ENCODE measurements at places on chromosomes 7 and 10.
A peak's percentile ranks its signal among the peaks of the same experiment; 100 is the strongest.

- no peak for DNase-seq
Observed at GRCh38 chr10:22832066-22832602, 95.7 kb upstream of the ARMC3 start.

GRCh38 chr7:134847851-134848588, 68.6 kb downstream of the CALD1 start:
- no peak for DNase-seq

DNA sequence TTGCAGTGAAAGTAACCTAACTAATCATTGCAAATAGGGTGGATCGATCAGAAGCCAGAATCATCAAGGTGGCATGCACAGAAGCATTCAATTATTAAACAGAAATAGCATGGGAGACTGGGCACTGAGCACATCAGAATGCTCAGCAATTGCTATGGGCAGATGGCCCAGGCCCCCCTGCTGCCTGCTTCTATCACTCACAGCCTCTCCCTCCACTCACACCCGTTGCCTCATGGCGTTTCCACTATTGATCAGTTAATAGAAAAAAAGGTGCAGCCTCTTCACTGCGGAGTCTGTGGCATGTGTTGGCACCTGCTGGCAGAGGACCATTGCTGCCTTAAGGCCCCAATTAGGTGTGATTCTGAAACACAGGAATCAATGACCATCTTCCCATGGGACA, 11.2 kb upstream of the HTR5A start:
- DNase-seq = no peak

DNA sequence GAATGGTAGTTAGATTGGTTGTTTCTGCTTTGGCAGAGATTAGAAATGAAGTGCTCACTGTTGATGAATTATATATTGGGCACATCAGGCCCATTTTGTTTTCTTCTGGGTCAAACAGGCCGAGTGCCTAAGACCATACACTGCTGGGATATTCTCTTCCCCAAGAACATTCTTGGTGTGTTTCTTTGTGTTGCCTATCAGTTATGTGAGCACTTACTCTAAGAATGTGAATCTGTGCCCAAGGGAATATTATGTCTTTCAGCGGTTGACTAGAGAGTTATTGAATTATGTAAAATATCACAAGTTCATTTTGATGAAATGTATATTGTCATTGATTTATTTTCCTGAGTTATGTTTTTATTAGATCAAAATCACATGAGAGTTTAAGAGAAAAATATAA, 255.5 kb upstream of the SMIM30 start:
- DNase-seq = no peak

DNA sequence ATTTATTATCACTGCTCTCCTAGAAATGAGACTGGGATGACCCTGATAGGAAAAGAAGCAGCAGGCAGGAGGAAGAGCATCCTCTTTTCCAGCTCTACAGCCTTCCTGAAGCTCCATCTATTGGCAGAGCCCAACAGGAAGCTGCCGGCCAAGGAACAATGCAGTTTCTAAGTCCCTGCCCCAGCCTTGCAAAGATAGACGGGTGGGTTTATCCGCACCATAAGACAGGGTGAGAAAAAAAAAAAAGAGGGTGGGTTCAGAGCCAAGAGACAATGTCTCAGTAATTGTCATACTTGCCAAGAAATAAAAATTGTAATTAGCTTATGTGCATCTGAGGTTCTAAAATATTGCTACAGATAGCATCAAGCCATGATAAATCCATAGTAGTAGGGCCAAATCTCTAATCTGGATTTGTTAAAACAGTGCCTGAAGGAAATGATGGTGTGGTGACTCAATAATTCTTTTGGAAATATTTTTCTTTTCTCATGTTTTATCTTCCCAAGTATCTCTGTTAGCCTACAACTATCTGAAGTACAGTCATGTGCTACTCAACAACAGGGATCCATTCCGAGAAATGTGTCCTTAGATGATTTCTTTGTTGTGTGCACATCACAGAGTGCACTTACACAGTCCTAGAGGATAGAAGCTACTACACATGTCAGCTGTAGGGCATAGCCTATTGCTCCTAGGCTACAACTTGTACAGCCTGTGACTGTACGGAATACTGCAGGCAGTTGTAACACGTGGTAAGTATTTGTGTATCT, 242.9 kb upstream of the CXCL12 start:
- DNase-seq = no peak

- no peak for DNase-seq
Observed at GRCh38 chr7:134366481-134366880, 49.8 kb upstream of the SLC35B4 start.

DNA sequence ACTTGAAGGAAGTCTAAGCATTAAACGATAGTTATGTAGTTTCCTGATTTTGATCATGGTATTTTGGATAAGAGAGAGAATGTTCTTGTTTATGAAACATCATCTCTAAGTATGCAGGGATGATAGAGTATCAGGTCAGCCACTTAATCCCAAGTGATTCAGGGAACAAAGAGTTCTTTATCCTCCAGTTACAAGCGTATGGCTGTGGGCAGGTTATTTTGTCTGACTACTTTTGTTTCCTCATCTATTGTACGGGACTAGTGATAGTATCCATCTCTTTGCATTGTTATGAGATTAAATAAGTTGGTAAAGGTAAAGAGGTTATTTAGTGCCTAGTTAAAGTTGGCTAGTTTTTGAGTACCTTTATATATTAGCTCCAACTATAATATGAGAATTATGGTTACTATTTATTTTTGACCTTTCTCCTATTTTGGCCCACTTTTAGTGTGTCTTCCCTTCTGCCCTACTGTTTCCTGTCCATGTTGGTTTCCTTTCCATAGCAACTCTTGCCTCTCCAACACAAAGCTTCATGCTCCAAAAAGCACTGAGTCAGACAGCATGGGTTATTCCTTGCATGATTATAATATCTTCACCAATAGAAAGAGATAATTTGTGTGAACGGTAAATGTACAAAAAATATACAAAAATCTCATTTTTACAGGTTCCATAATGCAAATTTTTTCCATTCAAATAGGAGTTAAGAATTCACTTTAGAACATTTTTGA, 65.4 kb downstream of the SP8 start:
- no peak for DNase-seq

DNA sequence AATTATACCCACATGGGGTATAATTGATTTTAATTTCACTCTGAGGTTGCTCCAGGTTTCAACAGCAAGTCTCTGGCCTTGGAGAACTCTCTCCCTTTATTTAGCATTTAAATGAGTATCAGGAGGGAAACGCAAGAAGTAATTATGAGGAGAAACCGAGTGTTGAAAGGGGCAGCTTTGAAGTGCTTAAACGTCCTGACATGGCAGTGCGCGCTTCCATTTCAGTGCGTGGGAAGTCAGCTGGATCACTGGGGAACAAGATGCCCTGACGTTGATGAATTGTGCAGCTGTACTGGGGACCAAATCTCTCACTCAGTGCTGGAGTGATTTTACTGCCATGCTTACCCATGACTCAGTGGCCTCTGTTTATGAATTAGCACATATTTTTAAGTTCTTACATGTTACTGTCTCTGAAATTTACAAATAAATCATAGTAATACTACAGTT, 106.0 kb upstream of the PRR15 start:
- DNase-seq = no peak

GRCh38 chr7:82961240-82961639, 201.4 kb downstream of the PCLO start:
- DNase-seq = no peak

DNA sequence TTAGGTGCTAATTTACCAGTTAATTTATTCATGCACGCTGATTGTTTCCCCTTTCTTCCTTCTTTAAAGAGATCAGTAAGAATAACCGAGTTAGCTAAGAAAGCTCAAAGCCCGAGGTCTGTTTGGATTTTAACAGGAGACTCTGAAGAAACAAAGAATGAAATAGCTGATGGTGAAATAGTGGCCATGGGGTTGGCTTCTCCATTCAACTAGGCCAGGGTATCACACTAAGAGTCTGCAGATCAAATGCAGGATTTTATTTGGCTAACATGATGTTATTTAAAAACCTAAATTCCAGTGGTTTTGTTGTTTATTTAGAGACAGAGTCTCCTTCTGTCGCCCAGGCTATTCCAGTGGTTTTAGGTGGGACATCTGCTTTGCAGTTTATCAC, 65.2 kb upstream of the SYPL1 start:
- DNase-seq = no peak

DNA sequence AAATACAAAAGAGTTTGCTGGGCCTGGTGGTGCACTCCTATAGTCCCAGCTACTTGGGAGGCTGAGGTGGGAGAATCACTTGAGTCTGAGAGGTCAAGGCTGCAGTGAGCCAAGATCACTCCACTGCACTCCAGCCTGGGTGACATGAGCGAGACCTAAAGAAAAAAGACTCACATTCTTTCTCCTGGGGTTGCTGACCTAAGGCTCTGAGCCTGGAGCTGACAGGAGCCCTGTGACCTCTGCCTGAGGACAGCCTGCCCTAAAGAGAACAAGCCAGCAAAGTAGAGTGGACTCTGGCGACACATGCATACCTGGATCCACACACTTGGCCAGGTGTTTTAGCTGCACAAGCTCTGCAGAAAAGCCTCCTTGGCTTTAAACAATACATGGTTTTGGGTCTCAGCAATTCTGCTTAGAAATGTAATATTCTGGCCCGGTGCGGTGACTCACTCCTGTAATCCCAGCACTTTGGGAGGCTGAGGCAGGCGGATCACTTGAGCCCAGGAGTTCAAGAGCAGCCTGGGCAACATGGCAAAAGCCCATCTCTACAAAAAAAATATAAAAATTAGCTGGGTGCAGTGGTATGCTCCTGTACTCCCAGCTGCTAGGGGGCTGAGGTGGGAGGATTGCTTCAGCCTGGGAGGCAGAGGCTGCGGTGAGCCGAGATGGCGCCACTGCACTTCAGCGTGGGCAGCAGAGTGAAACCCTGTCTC, 58.4 kb downstream of the TMEM209 start:
- no peak for DNase-seq

GRCh38 chr7:147547252-147547897, 1043.2 kb upstream of the C7orf33 start:
- peak; percentile 23 for DNase-seq

GRCh38 chr10:89867964-89868363, 166.6 kb downstream of the KIF20B start:
- no peak for DNase-seq

GRCh38 chr7:94067506-94067905, 63.4 kb upstream of the BET1 start:
- no peak for DNase-seq

GRCh38 chr10:59057345-59057744, 119.1 kb upstream of the PHYHIPL start:
- no peak for DNase-seq
